CD4-positive, alpha-beta T cell treated with Interleukin-6 for 4 hours (primary cell): ENCODE measurements at places on chromosomes 12 and 14.

GRCh38 chr14:58836303-58836974, 198.7 kb downstream of the DACT1 start:
- no peak for DNase-seq

- DNase-seq = no peak
Observed at GRCh38 chr12:44972746-44973421, 78.0 kb downstream of the DBX2 start.

GRCh38 chr12:31017535-31017934, 56.1 kb upstream of the DDX11 start:
- no peak for DNase-seq

DNA sequence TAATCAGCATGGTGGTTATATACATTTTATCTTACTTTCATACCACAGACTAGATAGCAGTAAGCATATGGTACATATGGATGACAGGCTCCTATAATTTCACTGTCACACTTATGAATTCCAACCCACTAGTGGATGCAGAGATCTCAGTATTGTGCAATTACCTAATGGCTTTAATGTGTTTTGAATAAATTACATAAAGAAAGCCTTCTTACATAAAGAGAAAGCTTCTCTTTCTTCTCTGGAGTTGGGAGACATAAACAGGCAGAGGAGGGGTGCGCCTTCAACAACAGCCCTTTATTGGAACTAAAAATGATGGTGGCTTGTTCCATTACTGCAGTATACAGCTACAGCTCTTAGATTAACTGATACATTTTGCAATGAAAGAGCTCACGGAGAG, 52.6 kb downstream of the SAV1 start:
- no peak for DNase-seq

DNA sequence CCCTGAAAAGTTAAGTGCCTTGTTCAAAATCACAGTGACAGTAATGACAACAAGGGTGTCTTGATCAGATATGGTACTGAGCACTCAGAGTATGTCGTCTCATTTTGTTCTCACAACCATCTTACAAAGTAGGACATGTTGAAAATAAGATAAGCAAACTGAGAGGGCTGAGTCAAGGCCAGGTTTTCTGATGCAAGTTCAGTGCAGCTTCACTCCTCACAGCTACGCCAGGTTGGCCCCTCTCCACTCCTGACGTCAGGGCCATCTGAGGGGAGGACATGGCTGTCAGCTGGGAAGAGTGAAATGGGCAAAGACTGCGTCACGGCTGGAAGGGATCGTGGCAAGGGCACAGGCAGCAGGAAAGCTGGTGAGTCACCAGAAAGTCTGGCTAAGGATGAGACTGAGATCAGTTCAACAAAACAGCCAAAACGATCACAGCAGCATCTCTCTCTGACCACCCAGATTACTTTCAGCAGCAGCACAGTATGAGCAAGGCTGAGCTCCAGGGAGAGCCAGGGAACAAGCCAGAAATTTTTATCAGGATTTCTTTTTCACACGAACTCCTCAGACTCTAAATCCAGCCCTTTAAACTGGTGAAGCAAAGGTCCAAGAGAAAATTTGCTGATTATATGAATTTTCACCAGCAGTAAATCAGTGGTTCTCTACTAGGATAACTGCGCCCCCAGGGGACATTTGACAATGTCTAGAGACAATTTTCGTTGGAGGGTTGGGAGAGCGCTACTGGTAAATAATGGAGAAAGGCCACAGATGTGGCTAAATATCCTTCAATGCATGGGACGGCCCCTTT, 297.9 kb upstream of the AMIGO2 start:
- no peak for DNase-seq

DNA sequence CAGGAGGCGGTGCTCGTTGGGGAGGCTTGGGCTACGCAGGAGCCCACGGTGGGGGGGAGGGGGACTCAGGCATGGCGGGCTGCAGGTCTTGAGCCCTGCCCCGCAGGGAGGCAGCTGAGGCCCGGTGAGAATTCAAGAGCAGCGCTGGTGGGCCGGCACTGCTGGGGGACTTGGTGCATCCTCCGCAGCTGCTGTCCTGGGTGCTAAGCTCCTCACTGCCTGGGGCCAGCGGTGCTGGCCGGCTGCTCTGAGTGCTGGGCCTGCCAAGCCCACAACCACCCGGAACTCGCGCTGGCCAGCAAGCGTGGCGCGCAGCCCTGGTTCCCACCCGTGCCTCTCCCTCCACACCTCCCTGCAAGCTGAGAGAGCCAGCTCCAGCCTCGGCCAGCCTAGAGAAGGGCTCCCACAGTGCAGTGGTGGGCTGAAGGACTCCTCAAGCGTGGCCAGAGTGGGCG, 3.2 kb downstream of the METTL25 start:
- DNase-seq = no peak

DNA sequence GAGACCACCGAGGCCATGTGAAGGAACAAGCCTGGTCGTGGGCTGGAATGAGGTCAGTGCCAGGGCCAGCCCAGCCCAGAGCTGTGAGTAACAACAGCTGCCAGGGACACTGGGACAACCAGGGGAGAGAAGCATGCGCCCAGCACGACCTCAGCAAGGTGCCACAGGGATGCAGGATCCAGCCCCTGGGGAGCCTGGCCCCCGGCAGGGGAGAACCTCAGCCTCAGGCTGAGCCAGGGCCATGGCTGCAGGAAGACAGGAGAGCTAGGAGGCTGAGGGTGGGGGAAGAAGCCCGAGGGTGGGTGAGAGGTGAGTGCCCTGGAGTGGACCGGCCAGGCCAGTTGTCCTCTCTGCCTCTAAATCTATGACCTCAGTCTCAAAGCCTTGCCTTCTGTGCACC, 62.6 kb downstream of the BCL11B start:
- no peak for DNase-seq

GRCh38 chr12:47556261-47557030, 149.4 kb downstream of the RPAP3 start:
- no peak for DNase-seq

DNA sequence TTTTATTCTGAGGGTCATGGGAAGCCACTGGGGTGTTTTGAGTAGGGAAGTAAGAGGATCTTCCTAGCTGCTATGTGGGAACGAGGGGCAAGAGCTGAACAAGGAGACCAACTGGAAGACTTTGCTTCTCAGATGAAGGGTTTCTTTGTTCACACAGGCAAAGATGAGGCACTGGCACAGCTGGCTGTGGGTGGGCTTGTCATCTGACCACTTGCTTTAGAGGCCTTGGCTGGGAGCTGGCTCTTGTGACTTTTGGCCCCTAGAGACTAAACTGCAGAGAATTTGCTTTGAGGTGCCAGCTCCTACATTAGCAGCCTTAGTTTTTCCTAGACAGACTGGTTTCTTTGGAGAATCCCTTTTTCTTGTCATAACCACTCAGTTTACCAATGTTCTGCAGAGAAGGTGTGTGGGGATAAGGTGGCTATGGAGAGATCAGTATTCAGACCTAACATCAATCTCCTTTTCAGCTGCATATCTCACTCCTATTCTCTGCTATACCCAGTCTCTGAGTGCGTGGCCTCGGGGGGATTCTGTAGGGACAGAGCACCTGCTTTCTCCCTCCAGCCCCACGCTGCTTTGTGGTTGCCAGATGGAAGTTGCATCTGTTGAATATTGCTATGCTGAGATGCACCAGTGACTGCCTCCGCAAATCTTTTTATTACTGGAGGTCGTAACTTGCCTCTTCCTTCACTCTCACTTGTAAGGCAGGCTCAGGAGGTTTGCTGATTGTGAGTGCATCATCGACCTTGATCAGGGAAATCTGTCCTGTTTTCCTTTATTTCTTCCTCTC, 12.7 kb downstream of the PPP2R5C start:
- no peak for DNase-seq

GRCh38 chr12:11970155-11970520, 100.6 kb upstream of the BCL2L14 start:
- no peak for DNase-seq

DNA sequence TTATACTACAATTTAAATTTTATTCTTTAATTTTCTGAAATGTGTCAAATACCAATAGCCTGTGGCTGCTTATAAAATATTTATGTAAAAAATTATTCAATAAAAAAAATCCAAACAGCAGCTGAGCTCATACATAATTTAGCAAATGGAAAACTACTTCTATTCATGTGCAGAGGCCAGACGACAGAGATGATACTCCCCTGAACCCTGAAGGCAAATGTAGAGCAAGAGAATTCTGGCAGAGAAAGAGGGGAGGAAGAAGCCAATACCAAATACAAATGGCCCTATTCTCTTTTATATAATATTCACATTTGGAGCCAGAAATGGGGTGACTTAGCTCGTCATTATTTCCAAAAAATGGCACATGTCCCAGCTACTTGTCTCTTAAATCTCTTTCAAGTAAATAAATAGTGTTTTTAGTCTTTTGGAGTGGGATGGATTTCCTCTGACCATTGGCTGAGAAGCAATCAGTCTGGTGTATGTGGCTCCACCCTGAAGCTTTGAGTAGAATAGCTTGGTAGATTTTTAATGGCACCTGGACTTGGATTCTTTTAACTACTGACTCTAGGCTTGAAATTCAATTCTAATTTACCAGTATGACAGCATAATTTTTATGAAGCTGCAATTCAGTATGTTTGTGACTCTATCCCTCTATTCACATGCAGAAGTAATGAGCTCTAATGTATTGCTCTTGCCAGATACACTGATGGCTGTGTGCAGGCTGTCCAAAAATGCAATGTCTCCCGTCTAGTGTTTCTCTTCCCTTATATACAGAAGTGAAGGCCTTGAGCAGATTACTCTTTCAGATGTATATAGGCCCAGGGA, 113.4 kb upstream of the SCAF11 start:
- DNase-seq = no peak

GRCh38 chr12:119176267-119177055, 2.3 kb upstream of the HSPB8 start:
- DNase-seq = no peak

GRCh38 chr12:115709540-115710011, 567.9 kb downstream of the MED13L start:
- DNase-seq = no peak

DNA sequence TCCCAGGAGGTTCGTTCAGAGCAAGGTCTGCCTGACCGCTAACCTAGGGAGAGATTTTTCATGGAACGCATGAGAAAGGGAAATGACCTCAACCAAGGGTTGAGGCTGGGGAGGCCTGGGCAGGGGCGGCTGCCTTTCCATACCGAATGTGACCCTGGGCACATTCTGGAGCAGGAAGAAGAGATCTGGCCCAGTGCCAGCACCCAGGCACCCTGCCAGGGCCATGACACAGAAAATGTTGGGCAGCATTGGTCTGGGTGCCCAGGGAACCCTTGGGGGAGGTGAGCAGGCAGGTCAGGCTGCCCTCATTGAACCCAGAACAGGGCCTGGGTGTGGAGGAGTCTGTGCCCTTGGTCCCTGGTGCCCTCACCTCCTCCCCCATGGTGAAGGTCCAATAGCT, 106.8 kb downstream of the CALM1 start:
- no peak for DNase-seq

- DNase-seq = no peak
Observed at GRCh38 chr12:32777159-32777558, 21.5 kb upstream of the YARS2 start.

DNA sequence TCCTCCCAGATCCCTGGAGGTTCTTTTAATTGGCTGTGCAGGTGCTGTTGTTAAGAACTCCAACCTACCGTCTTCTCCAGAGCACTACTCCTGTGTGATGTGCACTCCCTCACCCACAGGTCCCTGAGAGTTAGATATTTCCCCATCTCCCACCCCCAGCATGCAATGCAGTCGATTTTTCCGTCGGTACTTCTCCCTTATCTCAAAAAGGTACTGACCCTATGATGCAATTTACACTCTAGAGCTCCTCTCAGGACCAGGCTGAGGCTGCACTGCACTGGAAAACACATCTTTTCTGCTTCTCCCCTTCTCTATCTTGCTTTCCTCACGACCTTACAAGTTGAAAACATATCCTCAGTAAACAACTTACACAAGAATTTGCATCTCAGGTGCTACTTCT, 312.4 kb upstream of the TBX3 start:
- DNase-seq = no peak

DNA sequence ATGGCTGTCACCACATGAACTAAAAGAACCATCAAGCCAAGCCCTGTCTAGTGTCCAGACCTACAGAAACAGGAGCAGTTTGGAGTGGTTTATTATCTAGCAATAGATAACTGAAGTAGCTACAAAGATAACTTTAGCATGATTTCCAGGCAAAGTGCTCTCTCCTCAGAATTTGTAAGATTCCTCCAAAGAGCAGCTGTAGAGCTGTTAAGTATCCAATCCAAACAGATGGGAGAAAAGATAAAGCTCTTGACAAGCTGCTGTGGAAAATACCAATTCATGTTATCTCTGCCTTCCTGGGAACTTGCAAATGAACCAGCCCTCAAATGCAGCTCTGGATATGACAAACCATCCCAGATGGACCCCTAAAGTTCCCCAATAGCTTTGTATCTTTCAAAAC, 78.9 kb upstream of the RESF1 start:
- DNase-seq = no peak

GRCh38 chr12:49671031-49671765, 36.0 kb downstream of the FMNL3 start:
- peak; percentile 80 for DNase-seq

- DNase-seq = no peak
Observed at GRCh38 chr12:115984616-115985015, 292.9 kb downstream of the MED13L start.

GRCh38 chr14:103667671-103668070, 38.7 kb downstream of the KLC1 start:
- no peak for DNase-seq

GRCh38 chr14:34502545-34503225, 36.8 kb downstream of the EAPP start:
- DNase-seq = no peak

GRCh38 chr14:33370426-33370825, 431.7 kb downstream of the NPAS3 start:
- DNase-seq = no peak

DNA sequence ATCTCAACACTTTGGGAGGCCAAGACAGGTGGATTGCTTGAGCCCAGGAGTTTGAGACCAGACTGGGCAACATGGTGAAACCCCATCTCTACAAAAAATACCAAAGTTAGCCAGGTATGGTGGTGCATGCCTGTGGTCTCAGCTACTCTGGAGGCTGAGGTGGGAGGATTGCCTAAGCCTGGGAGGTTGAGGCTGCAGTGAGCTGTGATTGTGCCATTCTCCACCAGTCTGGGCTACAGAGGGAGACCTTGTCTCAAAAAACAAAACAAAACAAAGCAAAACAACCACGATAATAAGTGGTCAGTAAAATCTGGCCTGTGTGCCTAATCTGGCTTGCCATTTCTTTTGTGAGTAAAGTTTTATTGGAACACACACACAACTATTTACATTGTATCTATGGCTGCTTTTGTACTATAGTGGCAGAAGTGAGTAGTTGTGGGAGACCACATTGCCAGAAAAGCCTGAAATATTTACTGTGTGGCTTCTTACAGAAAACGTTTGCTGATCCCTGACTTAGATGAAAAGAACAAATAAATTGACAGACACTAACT, 19.4 kb upstream of the KLRG1 start:
- DNase-seq = no peak
